ENCODE measurements at places on chromosomes 7 and 10. TPM values are rescaled to one million over a fixed set of nuclear protein-coding genes. Genes with fewer than 3 reads are reported as not detected.

CHST15 gene
- 9.2 TPM for total RNA-seq

DNA sequence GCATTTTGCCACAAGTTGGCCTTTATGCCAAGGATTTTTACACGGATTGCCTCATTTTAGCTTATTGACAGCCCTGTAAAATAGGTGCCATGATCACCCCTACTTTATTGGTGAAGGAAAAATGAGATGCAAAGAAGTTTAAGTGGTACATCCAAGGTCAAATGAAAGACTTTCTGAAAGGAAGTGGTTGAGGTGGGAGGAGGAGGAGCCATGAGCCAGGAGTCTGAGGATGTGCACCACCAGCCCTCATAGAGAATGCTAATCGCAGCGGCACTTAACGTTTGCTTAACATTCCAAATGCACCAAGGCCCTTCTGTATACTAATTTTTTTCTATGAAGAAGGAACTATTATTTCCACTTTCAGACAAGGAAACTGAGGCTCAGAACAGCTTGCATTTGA, 31.0 kb upstream of the LRRC18 start:
- no peak for DNase-seq

- no peak for DNase-seq
Observed at GRCh38 chr10:77501152-77501845, 136.3 kb downstream of the KCNMA1 start.

C10orf143 gene
- total RNA-seq, result 0.22 TPM

SMO gene
- 25.5 TPM for total RNA-seq

DNA sequence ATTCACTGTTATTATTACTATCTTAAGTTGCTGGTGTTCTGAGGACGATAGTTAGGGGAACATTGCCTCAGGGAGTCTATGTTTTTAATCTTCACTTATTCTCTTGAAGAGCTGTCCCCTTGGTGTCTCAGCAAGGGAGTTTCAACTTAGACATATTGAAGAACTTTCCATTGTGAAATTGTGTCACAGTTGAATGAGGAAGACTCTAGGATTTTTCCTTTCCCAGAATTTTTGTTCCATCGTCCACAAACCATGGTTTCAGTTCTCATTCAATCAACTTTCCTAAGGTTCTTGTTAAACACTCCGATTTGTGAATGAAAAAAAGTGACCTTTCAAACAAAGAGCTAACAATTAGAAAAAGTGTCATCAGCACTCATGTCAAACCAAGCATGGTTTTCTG, 128.3 kb downstream of the GATA3 start:
- no peak for DNase-seq

GSTO2 gene
- total RNA-seq, result 9.5 TPM

OR6V1 gene
- total RNA-seq, result not detected

- no peak for DNase-seq
Observed at GRCh38 chr7:135558337-135558767, 635 bp downstream of the NUP205 start.

CPED1 gene
- total RNA-seq, result 2.1 TPM

Data from epithelial cell of proximal tubule (primary cell).